ENCODE measurements at places on chromosomes 16 and 17.

DNA sequence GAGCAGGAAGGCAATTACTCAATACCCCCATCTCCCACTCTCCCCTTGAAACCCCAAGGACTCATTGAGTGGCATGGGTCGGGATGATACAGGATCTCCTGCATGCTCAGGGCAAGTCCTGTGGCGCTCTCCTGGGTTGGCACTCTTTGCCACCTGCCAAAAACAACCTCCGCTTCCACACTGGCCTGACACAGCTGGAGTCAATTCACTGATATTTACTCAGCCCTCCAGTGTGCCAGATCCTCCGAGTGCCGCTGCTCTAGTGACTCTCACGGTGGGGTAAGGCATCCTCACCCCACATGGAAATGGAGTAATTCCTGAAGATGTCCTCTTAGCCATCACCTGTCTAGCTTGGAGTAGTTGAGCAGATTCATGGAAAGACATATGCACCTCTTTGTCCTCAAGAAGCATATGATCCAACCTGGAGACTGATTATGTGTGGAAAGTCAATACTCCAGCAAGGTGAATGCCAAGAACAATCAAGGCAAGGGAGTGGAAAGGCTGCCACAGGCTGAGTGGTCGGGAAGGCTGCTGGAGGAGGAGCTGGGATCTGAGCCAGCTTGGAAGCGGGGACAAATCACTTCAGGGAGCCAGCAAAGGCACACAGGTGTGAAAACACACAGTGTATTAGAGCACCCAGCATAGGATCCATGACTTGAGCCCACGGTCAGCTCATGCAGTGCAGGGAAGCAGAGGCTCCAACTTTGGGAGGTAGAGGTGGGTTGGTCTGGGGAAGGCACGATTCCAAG is 12.6 kb upstream of the GOSR2 start:
- DNase-seq, result no peak

GRCh38 chr16:46618516-46618915 is 2.7 kb downstream of the SHCBP1 start:
- no peak for DNase-seq

GRCh38 chr17:8320990-8321389 is 10.9 kb downstream of the ARHGEF15 start:
- no peak for DNase-seq

DNA sequence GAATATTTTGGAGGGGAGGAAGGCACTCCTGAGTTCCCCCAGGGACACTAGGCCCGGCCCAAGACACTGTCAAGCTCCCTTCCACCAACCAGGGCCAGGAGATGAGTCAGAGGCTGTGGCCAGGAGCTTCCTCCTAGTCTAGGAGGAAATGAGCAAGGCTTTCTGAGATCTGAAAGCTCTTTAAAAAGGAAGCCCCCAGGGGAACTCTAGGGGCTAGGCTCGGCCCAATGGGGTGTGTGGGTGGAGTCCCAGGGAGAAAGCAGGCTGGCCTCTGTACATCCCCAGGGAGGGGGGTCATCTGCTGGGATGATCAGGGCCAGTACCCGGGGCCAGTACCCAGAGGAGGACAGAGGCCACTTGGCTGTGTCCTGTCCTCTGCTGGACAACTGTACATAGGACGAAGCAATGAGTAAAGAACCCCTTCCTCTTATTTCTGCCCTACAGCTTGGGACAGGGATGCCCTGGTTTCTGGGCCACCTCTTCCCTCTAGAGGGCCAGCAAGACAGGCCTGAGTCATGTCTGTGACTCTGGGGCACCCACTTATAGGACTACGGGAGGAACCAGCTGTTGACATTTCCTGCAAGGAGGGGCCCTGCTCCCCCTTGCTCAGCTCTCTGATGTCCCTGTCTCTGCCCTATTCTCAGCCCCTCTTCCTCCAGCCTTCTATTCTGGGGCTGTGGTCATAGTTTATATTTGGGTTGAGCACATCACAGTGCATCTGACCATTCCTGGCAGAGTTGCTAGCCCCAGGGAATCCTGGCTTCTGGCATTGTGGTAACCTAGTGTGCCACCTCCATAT is 2.7 kb downstream of the FHOD1 start:
- peak; percentile 88 for DNase-seq

GRCh38 chr17:28570716-28571360 is 486 bp downstream of the PIGS start:
- DNase-seq, result peak; percentile 67

GRCh38 chr16:450785-451512 is 25.5 kb downstream of the RAB11FIP3 start:
- DNase-seq, result no peak
